ENCODE measurements at places on chromosomes 12 and 14.

DNA sequence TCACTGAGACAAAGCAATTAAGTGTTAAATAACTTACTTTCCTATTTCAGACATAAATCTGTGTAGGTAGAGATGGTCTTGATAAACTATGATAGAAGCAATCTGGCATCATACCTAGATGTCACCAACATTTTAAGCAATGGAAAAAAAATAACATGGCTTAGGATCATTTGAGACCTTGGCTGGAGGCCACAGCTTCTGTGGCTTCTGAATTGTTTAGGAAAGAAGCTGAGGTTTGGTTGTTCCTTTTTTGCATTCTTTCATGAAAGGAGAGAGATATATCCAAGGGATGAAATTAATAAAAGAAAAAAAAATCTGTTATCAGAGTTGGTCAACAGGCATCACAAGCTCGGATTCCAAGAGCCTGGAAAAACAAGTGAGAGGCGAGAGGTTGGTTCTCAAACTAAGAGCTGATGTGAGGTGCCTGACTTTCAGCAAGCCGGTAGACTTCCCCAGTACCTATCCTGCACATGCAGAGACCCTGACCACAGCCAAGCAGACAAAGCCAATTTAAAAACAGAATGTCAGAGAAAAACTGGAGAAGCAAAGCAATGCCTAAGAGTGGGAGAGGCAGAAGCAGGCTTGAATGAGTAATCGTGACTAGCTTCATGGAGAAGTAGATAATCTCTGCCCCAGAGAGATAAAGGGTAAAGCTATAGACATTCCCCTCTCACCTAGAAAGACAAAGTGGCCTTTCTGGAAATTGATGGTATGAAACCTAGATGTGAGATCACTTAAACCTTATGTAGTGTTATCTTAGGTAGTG is 43.4 kb upstream of the ST8SIA1 start:
- DNase-seq = no peak

DNA sequence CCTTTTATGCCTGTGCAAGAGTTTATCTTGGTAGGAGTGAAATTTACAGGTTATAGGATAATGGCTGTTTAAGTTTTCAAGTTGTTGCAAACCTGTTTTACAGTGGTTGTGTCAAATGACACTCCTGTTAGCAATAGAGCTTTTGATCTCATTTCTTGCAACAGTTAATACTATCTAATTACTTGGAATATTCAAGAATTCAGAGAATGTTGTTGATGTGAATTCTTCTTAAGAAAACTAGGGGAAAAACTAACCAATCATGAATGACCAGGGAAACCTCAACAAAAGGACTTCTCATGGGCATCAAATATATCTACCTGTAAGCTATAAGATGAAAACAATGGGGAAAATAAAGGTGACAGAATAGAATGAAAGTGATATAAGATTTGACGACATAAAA is 85.0 kb downstream of the IPO8 start:
- DNase-seq = no peak

DNA sequence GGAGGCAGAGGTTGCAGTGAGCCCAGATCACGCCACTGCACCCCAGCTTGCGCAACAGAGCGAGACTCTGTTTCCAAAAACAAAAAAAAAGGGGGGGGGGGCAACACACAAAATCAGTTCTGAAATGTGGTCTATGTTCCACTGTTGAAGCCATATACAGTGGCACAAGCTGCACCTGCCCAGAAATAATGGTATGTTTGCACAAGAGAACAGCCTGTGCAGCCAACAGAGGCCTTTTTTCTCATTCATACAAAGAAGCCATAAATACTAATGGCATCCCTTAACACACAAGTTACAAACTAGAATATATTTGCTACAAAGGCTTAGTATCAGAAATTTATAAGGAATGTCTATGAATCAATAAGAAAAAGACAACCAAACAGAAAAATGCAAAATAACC is 37.1 kb downstream of the ITPR2 start:
- no peak for DNase-seq

GRCh38 chr12:47991106-47992061 is 12.9 kb downstream of the COL2A1 start:
- no peak for DNase-seq

DNA sequence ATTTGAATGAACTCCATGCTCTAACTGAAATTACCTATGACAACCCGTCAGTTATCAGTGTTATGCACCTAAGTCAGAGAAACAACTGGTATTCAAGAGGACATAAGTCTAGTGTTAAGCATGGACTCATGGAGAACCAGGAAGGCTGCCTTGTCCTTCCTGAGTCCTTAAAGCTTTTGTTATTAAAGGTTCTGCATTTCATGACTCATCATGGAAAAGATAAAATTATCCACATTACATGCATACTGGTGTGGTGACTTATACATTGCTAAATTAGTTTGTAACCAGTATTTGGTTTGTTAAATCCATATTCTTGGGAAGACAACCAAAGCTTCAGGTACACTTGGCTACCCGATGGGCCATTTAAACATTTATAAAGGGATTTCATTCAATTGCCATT is 6.5 kb upstream of the OR4E1 start:
- DNase-seq = no peak

DNA sequence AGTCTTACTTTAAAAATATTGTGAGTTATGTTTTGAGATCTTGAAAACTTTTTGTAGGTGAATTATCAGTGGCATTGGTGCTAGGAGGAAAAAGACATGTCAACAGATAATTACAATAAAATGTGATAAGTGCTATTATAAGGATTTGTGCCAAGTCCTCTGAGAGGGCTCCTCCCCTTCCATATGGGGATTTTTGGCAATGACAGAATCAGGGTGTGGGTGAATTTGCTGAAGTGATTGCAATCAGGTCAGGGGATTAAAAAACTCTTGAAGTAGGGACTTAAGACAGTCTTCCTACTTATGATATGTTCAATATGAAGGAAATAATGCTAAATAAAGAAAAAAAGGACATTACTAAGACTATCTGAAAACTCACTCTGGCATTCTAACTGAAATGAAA is 122.5 kb downstream of the SLC15A5 start:
- DNase-seq = peak; percentile 20
